ENCODE measurements at places on chromosomes 1 and 21.
A peak's percentile ranks its signal among the peaks of the same experiment; 100 is the strongest.

GRCh38 chr21:37071561-37072273, 1.2 kb downstream of the PIGP start:
- peak; percentile 84 for DNase-seq

GRCh38 chr1:51515982-51516648, 3.0 kb downstream of the EPS15 start:
- no peak for DNase-seq

- DNase-seq: no peak
Observed at GRCh38 chr1:233993651-233994050, 89.2 kb downstream of the SLC35F3 start.

- no peak for DNase-seq
Observed at GRCh38 chr1:154453574-154454352, 48.3 kb upstream of the TDRD10 start.

- DNase-seq: peak; percentile 61
Observed at GRCh38 chr1:231665101-231665500, 38.5 kb downstream of the DISC1 start.

DNA sequence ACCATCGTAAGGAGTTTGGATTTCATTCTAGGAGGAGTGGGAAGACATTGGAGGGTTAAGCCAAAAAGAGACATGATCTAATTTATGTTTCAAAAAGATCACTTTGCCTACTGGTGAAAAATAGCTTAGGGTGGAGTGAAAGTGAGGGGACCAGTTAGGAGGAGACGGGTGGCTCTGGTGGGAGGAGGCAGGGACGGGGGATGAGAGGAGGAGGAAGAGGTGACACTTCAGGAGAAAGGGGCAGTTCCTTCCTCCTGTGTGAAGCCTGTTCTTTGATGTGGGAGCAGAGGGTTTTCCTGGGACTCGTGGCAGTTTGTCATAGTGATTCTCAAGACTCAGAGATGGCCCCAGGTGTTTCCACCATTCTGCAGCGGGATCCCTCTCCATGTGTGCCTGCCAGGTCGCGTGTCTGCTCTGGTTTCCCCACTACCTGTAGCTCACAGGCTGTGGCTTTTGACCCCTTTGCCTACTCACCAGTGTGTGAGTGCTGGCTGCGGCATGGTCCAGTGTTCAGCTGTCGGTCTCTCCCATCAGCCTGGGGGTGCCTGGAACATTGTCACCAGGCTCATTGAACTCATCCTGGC, 102.4 kb downstream of the CNIH3 start:
- DNase-seq: no peak

DNA sequence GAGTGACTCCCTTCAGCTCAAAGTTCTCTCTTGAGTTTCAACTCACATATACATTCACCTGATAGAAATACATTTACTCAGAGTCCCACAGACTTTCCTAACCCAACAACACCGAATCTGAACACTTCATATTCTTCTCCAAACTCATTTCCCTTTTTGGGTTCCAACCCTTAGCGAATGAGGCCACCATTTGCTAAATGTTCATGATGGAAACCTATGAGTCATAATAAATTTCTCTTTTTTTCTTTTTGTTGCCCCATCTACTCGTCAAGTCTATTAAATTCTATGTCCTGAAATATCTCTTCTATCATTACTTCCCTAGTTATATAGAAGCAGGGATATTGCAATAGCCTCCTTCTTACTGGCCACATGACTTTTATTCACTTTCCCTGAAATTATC, 100.1 kb downstream of the HLX start:
- no peak for DNase-seq

- DNase-seq: no peak
Observed at GRCh38 chr1:2631136-2632050, 1.4 kb downstream of the MMEL1 start.

GRCh38 chr1:56516539-56517252, 62.7 kb downstream of the PLPP3 start:
- peak; percentile 36 for DNase-seq

GRCh38 chr1:175390081-175390481, 197.5 kb upstream of the KIAA0040 start:
- no peak for DNase-seq

DNA sequence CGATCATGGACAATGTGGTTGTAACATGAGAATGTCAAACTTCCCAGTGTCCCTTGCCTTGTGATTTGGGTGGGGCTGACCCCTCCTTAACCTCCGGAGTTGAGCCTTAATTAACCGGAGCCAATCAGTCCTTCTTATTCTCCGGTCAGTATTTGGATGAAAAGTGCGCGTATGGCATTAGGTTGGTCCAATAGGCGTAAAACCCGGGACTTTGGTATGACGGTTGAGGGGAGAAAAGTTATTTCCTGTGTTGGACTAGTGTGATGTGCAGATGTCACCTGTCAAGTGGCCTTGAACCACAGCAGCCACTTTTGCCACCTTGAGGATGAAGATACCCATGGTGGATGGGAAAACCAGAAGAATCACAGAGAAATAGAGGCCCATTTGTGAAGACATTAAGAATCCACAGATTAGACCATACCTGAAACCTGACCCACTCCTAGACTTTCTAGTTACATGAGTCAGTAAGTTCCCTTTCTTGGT, 5.1 kb downstream of the PAFAH2 start:
- DNase-seq: no peak

DNA sequence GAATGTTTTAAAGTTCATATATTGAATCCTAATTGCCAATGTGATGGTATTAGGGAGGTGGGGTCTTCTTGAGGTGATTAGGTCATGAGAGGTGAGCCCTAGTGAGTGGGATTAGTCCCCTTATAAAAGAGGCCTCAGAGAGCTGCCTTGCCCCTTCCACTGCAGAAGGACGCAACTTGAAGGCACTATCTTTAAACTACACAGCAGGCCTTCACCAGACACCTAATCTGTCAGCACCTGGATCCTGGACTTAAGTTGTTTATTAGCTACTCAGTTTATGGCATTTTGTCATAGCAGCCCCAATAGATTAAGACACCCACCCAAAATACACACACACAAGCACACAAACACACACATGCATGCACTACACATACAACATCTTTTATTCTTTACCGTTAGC, 61.4 kb downstream of the DAB1 start:
- DNase-seq: no peak

DNA sequence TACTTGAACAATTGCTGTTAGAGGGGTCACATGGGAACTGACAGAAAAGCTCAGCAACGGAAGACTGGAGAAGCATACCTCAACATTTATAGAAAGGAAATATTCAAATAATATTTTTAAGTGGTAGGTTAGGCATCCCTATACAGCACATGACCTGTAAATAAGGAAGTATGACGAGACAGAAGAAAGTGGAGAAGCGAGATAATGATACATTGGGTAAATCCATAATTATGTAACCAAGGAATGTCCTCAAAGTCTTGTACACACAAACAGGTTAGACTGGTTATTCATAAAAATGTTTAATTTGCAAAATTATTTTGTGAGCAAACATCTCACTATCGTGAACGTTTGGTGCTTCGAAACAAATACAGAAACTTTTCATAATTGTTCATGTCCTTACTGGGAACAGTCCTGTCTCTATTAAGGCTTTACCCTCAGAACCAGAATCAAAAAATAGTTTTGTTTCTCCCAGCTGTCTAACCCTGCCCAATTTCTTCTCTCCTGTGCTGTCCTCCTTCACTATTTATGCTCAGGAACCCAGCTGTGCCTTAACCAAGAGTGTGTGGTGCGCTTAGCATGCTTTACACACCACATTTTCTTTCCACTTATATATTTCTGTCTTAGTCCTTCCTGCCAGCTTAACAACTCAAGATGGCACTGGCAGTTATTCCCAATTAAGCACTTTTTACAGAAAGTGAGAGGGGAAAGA, 10.2 kb downstream of the KMO start:
- DNase-seq: no peak

DNA sequence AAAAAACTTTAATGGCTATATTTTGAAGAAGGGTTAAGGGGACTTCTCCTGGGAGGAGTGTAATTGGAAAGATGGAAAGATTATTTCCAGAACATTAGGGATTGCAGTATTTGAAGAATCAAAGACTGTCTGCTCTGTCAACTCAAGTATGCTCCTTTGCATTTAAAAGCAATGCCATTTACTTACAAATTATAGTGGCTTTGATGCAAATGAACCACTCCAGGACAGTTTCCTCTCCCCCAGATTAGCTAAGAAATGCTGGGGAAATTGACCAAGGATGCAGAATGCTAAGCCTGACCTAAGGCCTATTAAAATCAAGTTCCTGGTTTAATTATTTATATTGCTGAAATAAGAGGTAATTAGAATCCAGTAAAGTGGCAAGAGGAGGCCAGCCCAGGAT, 110.5 kb upstream of the CAMK1G start:
- DNase-seq: no peak

- DNase-seq: peak; percentile 68
Observed at GRCh38 chr1:16980473-16981268, at the start of gene MFAP2. Gene MFAP2 (minus strand): TSS chr1:16980620. CDS start chr1:16978273, 2,347 bp downstream.

DNA sequence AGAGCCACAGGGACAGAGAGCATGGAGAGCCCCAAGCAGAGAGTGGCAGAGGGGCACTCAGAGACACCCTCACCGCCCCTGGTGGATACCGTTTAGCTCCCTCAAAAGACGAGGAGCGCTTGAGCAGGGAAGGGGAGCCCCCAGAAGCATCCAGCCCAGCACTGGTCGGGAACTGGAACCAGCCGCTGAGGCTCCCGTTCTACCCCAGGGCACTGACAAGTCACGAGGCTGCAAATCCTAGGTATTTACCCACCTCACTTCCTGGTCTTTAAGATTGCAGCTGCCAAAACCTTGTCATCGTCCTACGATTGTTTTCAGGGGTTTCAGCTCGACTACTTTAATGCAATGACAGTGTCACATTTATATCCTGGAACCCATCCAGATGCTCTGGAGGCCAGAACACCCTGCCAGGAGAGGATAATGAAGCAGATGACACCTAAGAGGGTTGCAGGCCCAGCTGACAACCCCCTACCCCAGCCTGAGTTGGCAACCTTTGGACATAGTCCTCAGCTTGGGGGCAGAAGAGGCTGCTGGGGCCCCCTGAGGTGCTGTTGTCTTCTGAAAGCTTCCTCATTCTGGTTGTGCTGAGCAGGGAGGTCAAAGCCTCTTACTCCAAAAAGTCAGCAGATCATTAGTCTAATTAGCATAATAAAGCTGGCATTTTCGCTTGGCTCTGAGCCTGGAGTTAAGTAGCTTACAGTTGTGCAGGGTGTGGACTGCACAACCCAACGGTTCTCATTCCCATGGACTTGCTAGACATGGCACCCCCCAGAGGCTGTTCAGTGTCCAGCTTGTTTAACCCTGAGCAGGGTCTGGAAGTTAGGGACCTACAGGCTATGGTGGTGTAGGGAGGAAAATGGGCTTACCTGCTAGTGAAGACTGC, 20.6 kb upstream of the BACE2 start:
- DNase-seq: no peak

DNA sequence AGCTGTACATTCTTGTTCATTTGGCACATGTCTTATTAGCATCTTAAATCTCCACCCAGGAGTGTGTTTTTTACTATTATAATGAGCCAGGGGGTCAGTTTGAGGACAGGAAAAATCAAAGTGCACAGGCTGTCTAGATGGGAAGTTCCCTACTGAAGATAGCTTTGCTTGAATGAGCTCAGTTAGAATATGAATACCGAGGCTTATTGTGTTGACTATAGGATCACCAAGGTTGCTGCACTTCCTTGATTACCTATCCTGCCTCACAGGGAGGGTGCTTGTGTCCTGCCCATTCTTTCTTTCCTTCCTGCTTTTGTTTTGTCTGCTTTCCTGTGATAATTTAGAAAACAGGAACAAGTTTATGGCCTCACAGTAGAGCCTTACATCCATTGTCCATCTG, 16.3 kb downstream of the PHGDH start:
- no peak for DNase-seq

- no peak for DNase-seq
Observed at GRCh38 chr1:25073640-25074270, 143.7 kb upstream of the RUNX3 start.

DNA sequence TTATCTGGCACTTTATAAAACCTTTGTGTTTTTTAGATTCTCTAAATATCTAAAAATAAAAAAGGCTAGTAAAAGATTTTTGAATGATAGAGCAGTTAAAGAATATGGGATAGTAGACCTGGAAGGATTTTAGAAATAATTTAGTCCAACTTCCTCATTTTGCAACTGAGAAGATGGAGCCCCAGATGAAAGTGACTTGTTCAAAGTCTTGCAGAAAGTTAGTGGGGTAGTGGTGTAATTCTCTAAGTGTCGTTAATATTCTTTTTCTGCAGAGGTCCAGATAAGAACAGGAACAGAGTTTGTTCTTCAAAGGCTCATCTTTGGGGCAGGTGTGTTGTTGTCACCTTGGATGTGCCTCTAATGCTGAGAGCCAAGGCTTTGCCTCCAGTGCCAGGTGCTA, 159.5 kb downstream of the DISC1 start:
- DNase-seq: no peak

DNA sequence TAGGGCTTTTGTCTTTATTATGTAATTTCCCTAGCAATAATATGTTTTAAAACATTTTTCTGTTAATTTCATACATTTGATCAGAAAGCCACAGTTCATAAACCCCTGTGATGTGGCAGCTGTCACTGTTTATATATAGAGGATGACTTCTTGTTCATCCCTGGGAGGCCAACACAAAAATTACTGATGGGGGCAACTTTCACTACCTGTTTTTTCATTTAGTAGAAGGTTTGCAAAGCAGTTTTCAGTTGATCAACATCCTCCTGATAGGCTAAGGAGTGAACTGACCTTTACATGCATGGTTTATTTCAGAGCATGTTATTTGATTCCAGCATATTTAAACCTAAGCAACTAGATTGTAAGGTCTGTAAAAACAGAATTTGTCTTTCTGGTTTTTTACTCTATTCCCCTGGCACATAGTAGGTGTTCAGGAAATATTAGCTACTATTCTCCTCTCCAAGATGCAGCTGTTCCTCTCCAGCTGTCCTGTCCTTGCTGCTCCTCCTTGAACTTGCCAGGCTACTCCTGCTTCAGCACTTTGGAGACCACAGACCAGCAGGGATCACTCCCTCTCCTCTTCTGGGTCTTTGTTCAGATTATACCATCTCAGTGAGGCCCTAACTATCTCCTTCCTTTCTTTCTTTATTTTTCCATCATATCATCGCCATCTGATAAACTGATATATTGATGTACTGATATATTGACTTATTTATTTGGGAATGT, 54.7 kb downstream of the ROR1 start:
- no peak for DNase-seq

GRCh38 chr1:51926171-51926812, 47.8 kb upstream of the NRDC start:
- DNase-seq: no peak

GRCh38 chr1:45328680-45329079, 2.0 kb downstream of the HPDL start:
- DNase-seq: no peak

DNA sequence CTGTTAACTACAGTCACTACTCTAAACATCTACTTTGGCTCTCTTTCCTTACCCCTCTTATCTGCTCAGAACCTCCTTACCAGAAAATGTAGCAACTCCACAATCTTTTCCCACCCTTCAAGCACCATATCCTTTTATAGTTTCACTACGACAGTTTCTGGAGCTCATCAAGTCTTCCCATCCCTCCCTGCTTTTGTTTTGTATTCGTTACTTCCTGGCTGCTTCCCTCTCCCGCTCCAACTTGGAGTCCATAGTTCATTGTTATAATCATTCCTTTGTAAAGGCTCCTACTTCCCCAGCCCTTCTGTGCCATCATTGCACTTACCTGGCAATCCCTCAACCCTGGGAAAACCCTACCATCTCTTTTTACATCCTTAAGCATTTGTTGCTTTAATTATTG, 18.0 kb downstream of the MPZL1 start:
- no peak for DNase-seq

All from lung (tissue), 17 donors.